Fibroblast of upper back skin (primary cell): ENCODE measurements at places on chromosomes 6 and 20.

GRCh38 chr6:148291876-148292275 is 50.8 kb upstream of the SASH1 start:
- peak; percentile 31 for DNase-seq

GRCh38 chr6:108676555-108676954 is 115.8 kb downstream of the FOXO3 start:
- no peak for DNase-seq

DNA sequence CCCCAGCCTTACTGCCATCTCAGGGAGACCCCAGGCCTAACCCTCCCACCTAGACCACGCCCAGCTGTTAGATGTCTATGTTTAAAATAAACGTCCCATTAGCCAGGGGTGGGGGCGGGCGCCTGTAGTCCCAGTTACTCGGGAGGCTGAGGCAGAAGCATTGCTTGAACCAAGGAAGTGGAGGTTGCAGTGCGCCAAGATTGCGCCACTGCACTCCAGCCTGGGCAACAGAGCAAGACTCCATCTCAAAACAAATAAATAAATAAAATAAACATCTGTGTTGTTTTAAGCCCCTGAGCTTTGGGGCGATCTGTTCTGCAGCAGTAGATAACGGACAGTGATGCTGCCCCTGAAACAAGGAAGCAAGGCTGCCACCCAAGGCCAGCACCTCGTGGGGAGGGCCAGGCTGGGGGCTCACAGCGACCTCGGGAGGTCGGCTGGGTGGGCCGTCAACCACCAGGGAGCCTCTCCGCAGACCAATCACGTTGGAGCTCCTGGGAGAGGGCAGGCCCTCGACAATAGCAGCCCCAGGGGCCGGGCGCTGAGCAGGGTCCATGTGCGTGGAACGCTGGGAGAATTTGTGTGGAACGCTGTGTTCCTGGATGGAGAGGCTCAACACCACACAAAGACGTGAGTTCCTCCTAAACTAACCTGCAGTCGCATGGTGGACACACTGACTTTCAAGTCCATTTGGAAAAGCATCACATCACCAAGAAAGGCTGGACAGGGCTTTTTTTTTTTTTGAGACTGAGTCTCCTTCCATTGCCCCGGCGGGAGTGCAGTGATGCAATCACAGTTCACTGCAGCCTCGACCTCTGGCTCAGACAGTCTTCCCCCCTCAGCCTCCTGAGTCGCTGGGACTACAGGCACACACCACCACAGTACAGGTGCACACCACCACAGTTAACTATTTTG is 1.0 kb upstream of the HELZ2 start:
- DNase-seq, result peak; percentile 7

GRCh38 chr6:49552596-49552995 is 2.1 kb downstream of the C6orf141 start:
- DNase-seq, result no peak

DNA sequence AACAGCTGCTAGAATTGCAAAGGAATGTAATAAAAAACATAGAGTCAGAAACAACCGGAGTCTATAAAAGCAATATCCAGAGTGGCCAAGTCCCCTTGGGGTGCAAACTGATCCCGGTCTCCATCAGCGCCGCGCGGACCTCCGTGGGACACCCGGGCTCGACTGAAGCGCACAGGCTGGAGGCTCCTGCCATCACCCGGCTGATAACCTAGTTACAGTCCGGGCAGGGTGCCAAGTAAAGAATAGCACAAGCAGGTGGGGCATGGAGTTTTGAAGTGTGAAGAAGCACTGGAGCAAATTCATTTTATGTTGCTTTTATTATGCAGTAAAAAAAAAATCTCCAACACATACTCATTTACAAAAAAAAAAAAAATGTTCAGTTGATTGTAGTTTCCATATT is 205.1 kb upstream of the GMDS start:
- no peak for DNase-seq

GRCh38 chr6:161327360-161327953 is 53.6 kb upstream of the AGPAT4 start:
- DNase-seq, result no peak

DNA sequence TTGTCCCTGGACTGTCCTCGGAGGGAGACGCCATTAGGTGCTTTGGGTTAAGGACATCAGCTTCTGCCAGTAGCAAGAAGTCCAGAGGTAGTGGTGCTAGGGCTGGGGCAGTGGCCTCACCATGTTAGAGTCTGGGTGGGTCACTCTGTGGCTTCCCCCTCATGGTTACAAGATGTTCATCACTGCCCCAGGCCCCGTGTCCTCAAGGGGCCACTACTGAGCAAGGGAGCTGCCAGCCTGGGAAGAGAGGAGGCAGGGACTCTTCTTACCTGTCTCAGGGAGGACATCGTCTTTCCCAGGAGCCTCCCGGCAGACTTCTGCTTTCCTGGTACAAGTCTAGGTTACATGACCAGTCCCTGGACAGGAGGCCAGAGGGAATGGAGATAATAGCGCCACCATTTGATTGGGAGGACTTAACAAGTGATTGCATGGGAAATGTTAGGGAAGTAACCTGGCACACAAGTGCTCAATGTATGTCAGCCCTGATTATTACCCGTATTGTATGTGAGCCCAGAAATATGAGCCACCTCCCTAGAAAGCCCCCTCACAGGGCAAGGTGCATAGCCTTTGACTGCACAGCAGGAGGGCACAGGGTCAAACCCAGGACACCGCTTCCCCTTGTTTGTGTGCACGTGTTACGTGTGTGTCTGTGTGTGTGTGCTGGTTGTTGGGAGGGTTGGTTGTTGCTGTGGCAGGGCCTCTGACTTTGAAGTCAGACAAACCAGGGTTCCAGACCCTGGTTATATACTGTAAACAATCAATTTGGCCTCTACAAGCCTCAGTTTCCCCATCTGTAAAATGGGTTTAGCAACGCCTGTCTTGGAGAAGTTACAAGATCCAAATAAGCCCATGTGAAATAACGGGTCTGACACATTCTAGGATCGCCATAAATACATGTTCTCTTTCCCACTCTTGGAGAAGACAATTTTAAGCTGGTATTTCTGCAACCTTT is 30.0 kb downstream of the SIRPA start:
- DNase-seq, result no peak

GRCh38 chr6:12066297-12066696 is 54.2 kb downstream of the HIVEP1 start:
- peak; percentile 46 for DNase-seq

DNA sequence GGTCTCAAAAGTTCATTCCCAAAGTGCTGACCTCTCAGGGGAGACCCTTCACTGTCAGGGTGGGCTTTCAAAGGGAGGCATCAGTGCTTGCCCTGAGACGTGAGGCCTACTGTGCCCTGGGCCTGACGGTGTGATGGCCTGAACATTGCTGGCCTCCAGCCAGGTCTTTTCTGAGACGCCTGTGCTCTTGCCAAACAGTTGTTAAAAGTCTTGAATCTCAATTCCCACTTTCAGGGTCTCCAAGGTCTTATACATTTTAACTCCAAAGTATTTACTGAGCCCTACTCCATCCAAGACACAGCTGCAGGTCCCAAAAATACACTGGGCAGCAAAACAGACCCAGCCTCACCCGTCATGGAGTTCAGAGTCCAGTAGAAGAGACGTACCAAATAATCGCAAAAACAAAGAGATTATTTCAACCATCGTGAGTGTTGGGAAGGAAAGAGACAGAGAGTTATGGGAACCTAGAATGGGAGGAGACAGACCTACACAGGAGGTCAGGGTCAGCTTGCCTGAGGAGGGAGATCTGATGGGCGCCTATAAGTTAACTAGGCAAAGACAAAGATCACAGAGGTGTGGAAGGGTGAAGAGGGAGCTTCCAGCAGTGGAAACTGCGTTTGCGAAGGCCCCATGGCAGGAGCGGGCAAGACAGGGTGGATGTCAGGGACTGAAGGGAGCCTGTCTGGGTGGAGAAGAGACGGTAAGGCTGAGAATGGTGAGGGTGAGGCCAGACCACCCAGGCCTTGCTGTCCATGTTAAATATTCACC is 446.3 kb downstream of the PREX1 start:
- DNase-seq, result no peak

DNA sequence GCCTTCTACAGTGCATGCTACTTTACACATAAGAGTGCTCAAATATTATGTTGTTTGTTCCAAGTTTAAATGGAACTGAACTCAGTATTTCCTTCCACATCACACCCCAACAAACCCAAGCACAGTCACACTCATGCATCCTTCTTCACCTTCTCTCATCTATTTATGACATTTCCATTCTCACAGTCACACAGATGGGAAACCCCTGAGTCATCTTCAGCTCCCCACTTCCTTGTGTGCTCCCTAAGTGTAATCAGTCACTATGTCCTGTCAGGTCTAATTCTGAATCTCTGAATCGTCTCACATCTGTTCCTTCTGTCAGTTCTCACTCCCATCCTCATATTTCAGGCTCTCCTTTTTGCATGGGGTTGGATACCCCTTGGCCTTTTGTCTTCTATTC is 96.0 kb downstream of the RIMS1 start:
- no peak for DNase-seq

DNA sequence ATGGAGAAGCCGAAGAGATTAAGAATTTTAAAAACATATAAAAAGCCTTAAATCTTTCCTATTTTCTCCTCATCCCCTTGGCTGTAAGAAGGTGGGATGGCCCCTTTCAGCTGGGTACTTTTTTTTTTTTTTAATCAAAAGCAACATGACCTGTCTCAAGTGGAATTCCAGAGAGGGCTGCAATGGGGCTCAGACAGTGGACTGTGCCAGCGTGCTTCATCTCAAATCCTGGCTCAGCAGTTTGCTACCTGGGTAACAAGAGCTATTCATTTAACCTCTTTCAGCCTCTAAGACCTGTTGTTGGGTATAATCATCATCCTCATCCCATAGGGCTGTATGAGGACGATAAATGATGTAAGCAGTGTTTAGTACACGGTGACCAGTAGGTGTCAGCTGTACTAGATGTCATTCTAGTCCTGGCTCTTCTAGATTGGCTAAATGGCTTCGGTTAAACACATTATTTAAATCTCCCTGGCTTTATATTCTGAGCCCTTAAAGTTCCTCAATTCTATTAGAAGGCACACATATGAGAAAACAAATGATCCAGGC is 6.9 kb upstream of the PPP1R3G start:
- DNase-seq, result no peak
